ENCODE measurements at places on chromosomes 4 and X. TPM values are rescaled to one million over a fixed set of nuclear protein-coding genes. Genes with fewer than 3 reads are reported as not detected.

DNA sequence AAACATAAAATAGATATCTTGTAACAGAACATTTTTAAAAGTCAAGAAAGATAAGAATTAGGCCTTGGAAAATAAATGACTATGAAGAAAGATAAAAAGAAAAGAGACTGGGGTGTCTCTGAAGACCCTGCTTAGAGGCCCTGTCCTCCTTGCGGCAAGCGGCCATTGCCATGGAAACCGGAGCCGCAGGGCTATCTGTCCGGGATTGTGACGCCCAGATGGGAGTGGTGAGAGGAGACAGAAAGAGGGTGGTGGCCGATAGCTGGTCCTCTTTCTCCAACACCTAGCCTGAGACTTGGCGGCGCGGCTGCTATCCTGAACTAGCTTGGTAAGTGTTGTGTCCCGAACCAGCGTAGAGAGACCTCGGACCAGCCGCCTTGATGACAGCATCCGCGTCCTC lies at the start of gene DUSP21:
Gene DUSP21 (plus strand): TSS at position 269 of the 400 bp plus-strand sequence. CDS start 112 bp downstream, at position 381.
- no peak for DNase-seq
- H3K4me3 ChIP-seq, result no peak within 1 kb of the TSS
- no peaks in the 10 kb centered on the region for H3K27me3 ChIP-seq
- no peaks in the 10 kb centered on the region for H3K4me1 ChIP-seq
- H3K27ac ChIP-seq, result no peak within 1 kb of the TSS

DNA sequence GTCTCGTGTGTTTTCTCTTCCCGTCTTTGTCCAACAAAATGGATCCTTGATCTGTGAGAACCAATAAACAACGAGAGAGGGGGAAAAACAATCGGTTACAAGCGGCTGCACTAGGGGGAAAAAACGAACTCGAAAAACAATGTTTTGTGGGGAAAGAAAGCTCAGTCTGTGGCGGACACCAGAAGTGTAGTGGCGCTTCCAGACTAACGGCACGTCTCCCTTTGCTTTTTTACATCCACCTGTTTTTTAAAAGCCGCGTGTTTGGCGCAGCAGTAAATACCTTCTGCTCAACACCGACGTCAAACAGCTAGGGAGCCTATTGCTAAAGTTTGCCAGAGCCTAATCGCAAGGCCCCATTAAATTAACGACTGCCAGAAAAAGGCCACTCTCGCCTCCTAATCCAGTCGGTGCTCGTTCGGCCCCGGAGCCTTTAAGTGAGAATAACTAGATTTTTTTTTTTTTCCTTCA lies 3.3 kb downstream of the NKX6-1 start:
- H3K36me3 ChIP-seq, result no peaks in the 10 kb centered on the region
- peak overlapping the region; percentile 96 for H3K27ac ChIP-seq
- DNase-seq, result no peak
- H3K4me3 ChIP-seq, result no peak overlapping the region
- peaks cover 99% of the 10 kb centered on the region for H3K27me3 ChIP-seq
- no peaks in the 10 kb centered on the region for H3K4me1 ChIP-seq

GC gene
- not detected for polyA plus RNA-seq

WDR1 gene
- polyA plus RNA-seq, result 200 TPM

DNA sequence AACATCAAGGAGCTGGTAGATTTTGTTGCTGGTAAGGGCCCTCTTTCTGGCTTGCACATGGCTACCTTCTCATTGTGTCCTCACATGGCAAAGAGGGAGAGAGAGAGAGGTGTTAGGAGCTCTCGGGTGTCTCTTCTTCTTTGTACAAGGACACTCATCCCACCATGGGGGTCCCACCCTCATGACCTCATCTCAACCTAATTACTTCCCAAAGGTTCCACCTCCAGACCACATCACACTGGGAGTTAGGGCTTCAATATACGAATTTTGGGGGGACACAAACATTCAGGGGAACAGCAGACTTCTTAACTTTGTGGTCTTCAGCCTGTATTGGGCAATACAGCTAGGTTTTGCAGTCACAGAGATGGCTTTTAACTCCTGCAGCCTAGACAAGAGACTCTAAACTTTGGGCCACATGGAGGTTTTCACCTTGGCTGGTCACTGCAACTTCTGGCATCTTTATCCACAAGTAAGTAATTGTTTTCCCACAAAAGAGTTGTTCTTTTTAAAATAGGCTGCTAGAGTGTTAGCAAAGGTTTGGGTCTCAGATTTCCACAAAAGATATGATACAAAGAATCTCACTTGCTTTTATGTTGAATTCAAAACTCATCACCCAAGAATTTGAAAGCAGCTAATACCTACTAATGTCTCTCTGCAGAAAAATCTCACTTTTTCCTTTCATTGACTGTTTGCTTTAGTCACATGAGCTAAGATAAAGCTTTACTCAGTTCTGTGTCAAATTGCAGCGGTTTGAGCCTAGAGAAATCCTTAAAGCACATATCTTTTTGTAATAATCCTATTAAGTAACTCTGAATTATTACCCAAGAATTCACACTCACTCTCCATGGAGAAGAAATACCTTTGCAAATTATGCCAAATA lies 39.6 kb upstream of the BBS12 start:
- H3K27ac ChIP-seq, result no peak overlapping the region
- H3K4me1 ChIP-seq, result peaks cover 11% of the 10 kb centered on the region
- H3K4me3 ChIP-seq, result no peak overlapping the region
- no peaks in the 10 kb centered on the region for H3K27me3 ChIP-seq
- no peak for DNase-seq

DNA sequence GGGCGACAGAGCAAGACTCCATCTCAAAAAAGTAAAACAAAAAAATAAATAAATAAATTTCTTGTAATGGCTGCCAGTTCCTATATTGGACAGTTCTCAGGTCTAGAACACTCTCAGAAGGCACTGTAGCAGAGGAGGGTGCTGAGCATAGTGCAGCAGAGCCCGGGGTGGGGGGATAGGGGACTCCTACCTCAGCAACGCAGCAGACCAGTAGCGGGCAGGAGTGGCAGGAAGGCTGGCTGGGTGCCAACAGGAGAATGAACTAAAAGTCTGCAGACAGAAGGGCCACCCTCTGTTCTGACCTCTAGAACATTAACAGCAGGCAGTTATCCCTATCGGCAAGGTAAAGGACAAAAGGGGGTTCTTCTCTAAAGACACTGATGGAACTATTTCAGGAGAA lies 20.2 kb downstream of the PDK3 start:
- H3K4me3 ChIP-seq, result no peak overlapping the region
- H3K27me3 ChIP-seq, result no peaks in the 10 kb centered on the region
- H3K36me3 ChIP-seq, result no peaks in the 10 kb centered on the region

DNA sequence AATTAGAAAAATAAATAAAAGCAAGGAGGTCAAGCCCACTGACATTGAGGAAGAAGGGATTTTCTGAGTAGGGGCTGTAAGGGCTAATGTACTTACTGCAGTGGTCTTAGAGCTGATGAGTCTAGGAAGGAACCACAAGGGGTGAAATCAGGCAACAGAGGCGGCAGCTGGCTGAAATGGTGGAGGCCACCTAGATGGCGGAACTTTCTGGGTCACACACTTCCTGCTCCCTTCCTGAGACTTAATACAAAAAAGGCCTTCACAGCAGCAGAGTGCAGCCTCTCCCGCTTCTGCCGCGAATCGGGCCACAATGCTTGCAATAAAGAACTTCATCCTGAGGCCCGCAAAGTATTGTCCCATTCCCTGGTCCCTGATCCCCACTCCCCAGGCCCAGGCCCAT lies 15.4 kb downstream of the SNX12 start:
- H3K27ac ChIP-seq, result no peak overlapping the region
- no peaks in the 10 kb centered on the region for H3K4me1 ChIP-seq
- DNase-seq, result no peak
- no peaks in the 10 kb centered on the region for H3K27me3 ChIP-seq
- no peak overlapping the region for H3K4me3 ChIP-seq

- no peaks in the 10 kb centered on the region for H3K36me3 ChIP-seq
- no peak overlapping the region for H3K4me3 ChIP-seq
- no peaks in the 10 kb centered on the region for H3K27me3 ChIP-seq
- peak overlapping the region; percentile 34 for H3K27ac ChIP-seq
- H3K4me1 ChIP-seq, result peaks cover 15% of the 10 kb centered on the region
- DNase-seq, result no peak
These were observed 224.3 kb downstream of the CAMK2D start for GRCh38 chr4:113537203-113537602.

GRCh38 chrX:15206306-15206705 lies 63.6 kb downstream of the ASB9 start:
- no peak for DNase-seq
- H3K36me3 ChIP-seq, result no peaks in the 10 kb centered on the region
- no peaks in the 10 kb centered on the region for H3K4me1 ChIP-seq
- H3K27me3 ChIP-seq, result no peaks in the 10 kb centered on the region
- no peak overlapping the region for H3K4me3 ChIP-seq

NDP gene
- not detected for polyA plus RNA-seq

GRCh38 chrX:14027036-14027435 lies 2.7 kb downstream of the GEMIN8 start:
- H3K36me3 ChIP-seq, result no peaks in the 10 kb centered on the region
- peaks cover 11% of the 10 kb centered on the region for H3K4me1 ChIP-seq
- H3K27ac ChIP-seq, result no peak overlapping the region
- DNase-seq, result no peak
- no peaks in the 10 kb centered on the region for H3K27me3 ChIP-seq

GRCh38 chrX:97089116-97089515 lies 205.4 kb downstream of the RPA4 start:
- H3K4me3 ChIP-seq, result no peak overlapping the region
- H3K36me3 ChIP-seq, result no peaks in the 10 kb centered on the region

MID1 gene
- 9.3 TPM for polyA plus RNA-seq

GRCh38 chr4:79585330-79585729 lies 177.3 kb upstream of the GK2 start:
- no peak overlapping the region for H3K4me3 ChIP-seq
- no peaks in the 10 kb centered on the region for H3K27me3 ChIP-seq
- no peaks in the 10 kb centered on the region for H3K4me1 ChIP-seq
- H3K36me3 ChIP-seq, result no peaks in the 10 kb centered on the region
- no peak for DNase-seq

DNA sequence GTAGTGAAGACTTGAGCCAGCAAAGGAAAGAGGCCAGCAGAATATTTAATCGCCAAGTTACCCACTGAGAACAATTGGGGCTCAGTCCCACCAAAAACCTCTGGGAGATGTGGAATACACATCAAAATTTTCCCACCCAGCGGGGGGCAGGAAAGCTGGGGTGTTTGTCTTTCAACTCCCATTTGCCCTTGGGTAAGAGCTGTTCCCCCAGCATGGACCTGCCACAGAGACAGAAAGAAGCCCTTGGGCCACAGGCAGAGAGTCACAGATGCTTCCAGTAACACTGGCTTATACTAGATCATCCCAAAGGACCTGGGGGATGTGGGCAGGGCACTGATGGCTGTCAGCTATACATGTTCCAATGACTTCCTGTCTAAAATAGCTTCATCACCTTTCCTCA lies 18.9 kb upstream of the FBXW7 start:
- H3K27ac ChIP-seq, result no peak overlapping the region
- no peak overlapping the region for H3K4me3 ChIP-seq
- H3K4me1 ChIP-seq, result no peaks in the 10 kb centered on the region
- DNase-seq, result no peak

KCNE5 gene
- not detected for polyA plus RNA-seq

MAPK10 gene
- 3.6 TPM for polyA plus RNA-seq

WNK3 gene
- under 0.01 TPM for polyA plus RNA-seq

GRCh38 chr4:113962719-113963265 lies 16.7 kb downstream of the ARSJ start:
- peaks cover 58% of the 10 kb centered on the region for H3K4me1 ChIP-seq
- no peak for DNase-seq
- peak overlapping the region; percentile 72 for H3K27ac ChIP-seq
- no peaks in the 10 kb centered on the region for H3K36me3 ChIP-seq

DNA sequence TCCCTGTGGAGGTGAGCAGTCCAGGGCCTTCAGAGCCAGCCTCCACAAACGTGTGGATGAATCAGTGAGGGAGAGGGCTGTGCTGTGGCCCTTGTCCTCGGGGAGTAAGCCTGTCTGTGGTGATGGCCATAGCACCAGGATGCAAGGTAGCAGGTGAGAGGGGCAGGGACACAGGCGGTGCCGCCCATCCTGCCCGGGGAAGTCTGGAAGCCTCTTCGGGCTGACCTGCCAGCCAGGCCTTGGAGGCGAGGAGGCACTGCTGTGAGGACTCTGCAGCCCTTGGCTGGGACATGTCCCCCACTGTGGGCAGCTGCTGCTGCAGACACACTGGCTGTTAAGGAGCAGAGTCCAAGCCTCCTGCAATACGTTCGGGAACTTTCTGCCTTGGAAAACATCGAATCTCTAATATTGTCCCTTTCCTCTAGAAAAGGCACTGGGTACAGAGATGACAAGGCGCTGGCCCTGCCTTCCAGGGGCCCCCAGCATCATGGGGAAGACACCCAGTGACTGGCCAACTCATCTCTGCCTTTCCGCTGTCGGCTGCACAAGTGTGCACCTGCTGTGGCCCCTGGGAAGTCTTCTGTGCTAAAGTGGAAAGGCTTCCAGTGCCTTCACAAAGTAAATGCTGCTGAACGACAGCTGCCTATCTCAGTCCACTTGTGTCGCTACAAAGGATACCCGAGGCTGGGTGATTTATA lies 101.4 kb downstream of the ADRA2C start:
- no peaks in the 10 kb centered on the region for H3K36me3 ChIP-seq
- H3K27ac ChIP-seq, result no peak overlapping the region
- H3K4me3 ChIP-seq, result no peak overlapping the region
- peaks cover 68% of the 10 kb centered on the region for H3K27me3 ChIP-seq
- no peaks in the 10 kb centered on the region for H3K4me1 ChIP-seq

DNA sequence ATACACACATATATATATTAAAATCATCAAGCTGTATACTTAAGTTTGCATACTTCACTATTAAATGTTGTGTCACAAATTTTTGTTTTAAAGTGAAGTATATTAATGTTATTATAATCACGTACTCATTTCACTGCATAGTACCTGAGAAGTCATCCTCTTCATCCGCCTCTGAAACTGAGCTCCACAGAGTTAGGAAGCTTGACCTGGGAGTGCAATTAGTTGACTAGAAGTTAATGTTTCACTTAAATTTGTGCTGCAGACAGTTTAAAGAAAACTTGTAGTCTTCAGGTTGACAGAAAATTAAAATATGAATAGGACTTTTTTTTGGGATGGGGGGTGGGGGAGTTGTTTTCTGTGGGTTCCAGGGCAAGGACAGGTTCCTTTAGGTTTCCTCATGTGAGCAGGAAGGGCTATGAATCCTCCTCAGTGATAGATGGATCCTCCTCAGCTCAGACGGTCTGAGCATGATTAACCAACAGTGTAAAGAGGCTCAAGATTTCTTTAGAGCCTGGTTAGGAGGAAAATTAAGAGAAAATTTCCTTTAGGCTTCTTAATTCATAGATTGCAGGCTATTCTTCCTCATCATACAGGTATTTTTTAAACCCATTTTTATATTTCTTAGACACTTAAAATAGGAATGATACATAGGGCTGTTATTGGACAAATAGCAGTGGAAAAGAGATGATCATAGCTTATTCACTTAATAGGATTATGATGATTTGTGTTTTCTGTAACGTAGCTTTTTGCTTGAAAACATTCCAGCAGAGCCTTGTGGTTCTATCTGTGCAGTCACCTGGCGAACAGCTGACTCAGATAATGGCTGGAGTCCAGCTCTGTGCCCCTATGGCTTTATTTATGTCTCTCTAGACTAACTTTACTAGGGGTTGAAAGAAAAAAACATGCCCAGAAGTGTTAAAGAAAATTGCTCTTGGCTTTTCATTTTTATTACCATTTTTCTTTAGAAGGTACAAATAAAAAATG lies 102.7 kb downstream of the SLC4A4 start:
- H3K27me3 ChIP-seq, result no peaks in the 10 kb centered on the region
- no peaks in the 10 kb centered on the region for H3K36me3 ChIP-seq
- peaks cover 10% of the 10 kb centered on the region for H3K4me1 ChIP-seq
- H3K4me3 ChIP-seq, result no peak overlapping the region
- H3K27ac ChIP-seq, result no peak overlapping the region

- peak overlapping the region; percentile 70 for H3K27ac ChIP-seq
- DNase-seq, result no peak
- H3K27me3 ChIP-seq, result no peaks in the 10 kb centered on the region
- H3K4me1 ChIP-seq, result peaks cover 28% of the 10 kb centered on the region
- peaks cover 15% of the 10 kb centered on the region for H3K36me3 ChIP-seq
These were observed 105.7 kb upstream of the PDLIM3 start for GRCh38 chr4:185640811-185641675.

All from sigmoid colon (tissue), 7 donors.